ENCODE measurements at places on chromosomes 12 and 14.

DNA sequence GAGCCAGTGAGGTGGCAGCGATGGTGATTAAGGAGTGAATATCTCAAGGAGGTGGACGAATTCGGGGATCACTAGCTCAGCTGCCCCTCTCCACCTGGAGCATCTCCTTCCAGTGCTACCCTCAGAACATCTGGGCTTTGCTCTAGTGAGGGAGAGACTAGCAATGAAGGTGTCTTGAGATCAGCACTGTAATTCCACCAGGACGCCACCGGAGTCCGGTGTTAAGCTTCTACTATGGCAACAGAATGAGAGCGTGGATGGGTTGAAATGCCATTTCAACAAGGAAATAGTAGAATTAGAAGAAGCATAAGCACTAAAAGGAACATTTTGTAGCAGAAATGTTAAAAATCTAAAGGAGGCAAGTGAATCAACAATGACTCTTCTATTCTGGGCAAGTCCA lies 61.1 kb downstream of the NTF3 start:
- no peak for DNase-seq

- no peak for DNase-seq
These were observed 49.2 kb upstream of the PNMA1 start for GRCh38 chr14:73763396-73763795.

DNA sequence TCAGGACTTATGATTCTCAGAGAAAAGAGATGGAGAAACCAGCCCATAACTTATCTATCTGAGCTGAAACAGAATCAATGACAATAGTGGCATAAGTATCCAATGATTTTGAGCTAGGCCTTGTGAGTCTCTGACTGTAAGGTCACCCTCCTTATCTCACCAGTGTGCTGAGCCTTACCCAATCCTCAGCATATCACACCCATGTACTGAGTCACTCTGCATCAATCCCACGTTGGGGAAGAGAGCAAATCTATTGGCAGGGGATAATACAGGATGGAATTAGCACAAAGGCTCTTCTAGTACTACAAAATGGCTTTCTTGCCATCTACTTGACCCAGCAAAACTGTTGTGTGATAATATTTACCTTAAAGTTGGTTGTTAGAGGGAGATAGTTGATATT lies 997.8 kb downstream of the NRXN3 start:
- no peak for DNase-seq

GRCh38 chr14:89899917-89900663 lies 54.4 kb downstream of the EFCAB11 start:
- DNase-seq = no peak

GRCh38 chr14:95500772-95501401 lies 15.6 kb downstream of the SYNE3 start:
- no peak for DNase-seq

DNA sequence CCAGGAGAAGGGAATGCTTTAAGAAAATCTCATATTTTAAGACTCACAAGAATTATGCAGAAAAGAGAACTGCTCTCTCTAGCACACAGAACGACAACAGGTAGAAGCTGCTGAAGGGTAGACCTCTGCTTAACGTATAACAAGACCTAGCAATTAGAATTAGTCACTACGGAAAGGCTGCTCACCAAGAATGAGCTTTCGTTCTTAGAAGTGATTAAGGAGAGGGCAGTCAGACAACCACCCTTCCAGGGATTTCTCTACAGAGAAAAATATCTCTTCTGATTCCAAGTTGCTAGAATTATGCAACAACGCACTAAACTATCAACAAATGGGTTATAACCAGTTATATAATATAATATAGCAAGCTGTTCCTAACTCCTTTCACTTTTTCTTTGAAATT lies 18.6 kb downstream of the LRIG3 start:
- DNase-seq = no peak
